Activated CD4-positive, alpha-beta T cell treated with anti-CD3 and anti-CD28 coated beads for 1 hour (primary cell): ENCODE measurements at places on chromosomes 6 and 20.

DNA sequence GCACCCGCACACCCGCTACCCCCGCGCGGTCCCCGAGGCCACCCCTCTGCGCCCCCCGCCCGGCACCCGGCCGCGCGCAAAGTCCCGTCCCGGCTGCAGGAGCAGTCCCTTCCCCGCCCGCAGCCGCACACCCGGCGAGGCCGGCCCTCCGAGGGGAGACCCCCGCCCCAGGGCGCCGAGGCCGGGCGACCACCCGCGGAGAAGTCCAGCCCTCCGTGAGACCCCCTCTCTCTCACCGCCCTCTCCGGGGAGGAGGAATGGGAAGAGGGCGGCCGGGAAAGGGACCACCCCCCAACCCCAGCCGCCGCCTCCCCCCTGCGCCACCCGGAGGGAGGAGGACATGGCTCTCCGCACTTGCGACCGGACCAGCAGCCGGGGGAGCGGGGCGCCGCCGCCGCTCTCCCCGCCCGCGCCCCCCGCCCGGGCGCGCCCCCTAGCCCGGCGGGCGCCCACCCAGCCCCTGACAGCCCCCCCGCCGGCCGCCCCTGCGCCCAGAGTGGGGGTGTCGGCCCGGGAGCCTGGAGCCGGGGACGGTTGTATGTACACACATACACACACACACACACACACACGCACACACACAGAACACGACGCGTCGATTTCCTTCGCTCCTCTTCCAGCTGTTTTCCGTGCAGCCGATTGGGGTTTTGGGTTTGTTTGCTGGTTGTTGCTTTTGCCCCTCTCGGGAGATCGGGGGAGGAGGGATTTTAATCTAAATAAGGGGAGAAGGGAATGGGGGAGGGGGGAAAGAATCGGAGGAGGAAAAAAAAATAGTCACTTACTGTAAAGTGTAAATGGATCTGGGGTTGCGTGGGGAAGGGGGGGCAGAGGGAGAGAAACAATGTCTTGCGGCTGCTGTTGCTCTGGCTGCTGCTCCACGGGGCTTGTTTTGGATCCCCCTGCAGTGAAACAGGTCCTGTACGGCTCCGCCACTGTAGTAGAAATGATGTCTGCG, at the start of gene ATXN1:
Gene ATXN1 (minus strand): TSS at position 945 of the 955 bp plus-strand sequence.
- peak; percentile 37 for DNase-seq

GRCh38 chr6:158999154-158999665, 792 bp downstream of the RSPH3 start:
- DNase-seq: peak; percentile 11

DNA sequence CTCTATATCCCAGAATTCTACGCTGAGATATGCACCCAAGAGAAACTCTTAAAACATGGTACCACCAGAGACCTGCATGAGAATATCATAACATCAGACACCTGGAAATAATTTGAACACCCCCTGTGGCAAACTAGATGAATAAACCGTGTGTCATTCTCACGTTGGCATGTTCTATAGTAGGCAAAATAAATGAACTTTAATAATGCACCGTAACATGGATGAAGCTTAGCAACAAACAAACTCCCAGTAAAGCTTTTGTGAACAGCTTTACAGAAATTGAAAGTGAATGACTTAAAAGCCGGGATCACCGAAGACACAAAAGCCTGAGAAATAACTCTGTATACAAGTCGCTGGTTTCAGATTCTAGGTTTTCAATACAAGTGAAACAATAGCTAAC, 1166.8 kb upstream of the CITED2 start:
- no peak for DNase-seq

DNA sequence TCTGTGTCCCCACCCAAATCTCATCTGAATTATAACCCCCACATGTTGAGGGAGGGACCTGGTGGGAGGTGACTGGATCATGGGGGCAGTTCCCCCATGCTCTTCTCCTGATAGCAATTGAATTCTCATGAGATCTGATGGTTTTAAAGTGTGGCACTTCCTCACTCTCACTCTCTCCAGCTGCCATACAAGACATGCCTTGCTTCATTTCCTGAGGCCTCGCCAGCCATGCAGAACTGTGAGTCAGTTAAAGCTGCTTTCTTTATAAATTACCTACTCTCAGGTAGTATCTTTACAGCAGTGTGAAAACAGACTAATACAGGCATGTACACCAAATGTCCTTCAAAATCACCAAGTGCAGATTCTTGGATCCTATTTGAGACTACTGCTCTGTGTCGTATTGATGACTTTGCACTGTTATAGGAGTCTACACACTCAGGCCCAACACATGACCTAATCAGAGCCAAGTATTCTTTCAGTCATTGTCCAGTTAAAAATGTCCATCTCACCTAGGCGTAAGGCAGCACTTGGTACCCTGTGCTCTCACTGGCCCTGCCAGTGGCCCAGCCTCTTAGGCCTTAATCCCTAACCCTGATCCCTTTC, 52.8 kb upstream of the UST start:
- DNase-seq: no peak

DNA sequence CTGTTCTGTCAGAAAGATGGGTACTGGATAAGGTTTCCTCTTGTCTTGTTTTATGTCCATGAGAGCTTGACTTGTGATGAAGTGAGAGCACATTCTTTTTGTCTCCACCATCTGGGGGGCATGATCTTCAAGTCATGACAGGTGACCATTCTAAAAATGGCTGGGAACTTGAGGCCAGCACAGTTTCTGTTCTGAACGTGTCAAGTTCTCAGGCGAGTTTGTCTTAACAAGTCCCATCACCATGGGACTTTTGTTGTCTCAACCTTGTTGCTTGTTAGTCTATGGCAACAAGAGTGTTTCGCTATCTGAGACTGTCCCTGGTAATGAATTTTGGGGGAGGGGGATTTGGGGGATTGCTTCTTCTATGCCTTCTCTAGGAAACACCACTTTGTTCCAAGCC, 25.6 kb upstream of the ENPP4 start:
- no peak for DNase-seq
